Spleen (tissue), 13 donors: ENCODE measurements at places on chromosomes 4 and X. TPM values are rescaled to one million over a fixed set of nuclear protein-coding genes. Genes with fewer than 3 reads are reported as not detected.

GRCh38 chr4:83263106-83263505 lies 21.5 kb downstream of the COQ2 start:
- no peak for DNase-seq

GRCh38 chr4:96102541-96103026 lies 262.7 kb downstream of the PDHA2 start:
- DNase-seq: no peak

DNA sequence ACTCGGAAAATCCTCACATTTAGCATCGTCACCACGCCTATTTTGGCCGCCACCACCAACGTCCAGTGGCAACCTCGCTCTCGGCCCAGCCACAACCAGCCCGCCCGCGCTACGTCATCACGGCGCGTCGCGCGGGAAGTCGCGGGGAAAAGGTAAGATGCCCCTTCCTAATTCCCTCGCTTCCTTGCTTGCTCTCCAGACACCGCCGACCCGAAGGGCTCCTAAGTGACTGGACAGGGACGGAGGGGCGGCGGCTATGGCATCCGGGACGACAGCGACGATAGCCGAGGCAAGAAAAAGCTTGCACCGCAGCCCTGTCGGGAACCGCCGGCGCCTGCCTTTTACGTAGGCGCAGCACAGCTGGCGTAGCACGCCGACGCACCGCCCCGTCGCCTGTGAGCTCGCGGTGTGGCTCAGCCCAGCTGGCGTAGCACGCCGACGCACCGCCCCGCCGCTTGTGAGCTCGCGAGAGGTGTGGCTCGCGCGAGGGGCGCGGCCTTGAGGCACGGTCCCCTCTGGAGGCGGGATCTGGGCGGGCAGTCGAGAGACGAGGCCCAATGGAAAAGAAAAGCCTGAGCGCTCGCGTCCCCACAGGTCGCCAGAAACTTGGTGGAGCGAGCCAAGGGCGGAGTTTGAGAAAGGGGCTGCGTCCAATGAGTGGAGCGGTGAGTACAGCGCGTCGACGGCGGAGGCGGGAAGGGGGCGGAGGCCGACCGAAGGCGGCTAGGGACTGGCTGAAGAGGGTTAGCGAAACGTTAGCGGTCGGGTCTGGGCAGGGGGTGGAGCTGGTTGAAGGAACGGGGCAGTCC lies at the start of gene HDAC6:
TSS of gene HDAC6 (plus strand) at position 788 of the 809 bp plus-strand sequence. CDS start 626 bp downstream, outside the sequence.
- peak; percentile 98 for DNase-seq

GRCh38 chr4:7967501-7968261 lies 28.0 kb upstream of the AFAP1 start:
- DNase-seq: no peak

Gene GPR82
- 0.93 TPM for total RNA-seq

Gene PHEX
- 0.33 TPM for total RNA-seq

GRCh38 chrX:123625952-123626351 lies 106.9 kb downstream of the THOC2 start:
- no peak for DNase-seq

Gene FAM9C
- 20.7 TPM for total RNA-seq

- DNase-seq: no peak
Observed at GRCh38 chr4:145531859-145532258, 50.2 kb downstream of the SMAD1 start.
